ENCODE measurements at places on chromosomes 5 and 9.

GRCh38 chr5:111927191-111927590 lies 170.2 kb upstream of the NREP start:
- no peak for DNase-seq

- no peak for DNase-seq
Measured at GRCh38 chr9:86521977-86522376, 167.8 kb upstream of the TUT7 start.

DNA sequence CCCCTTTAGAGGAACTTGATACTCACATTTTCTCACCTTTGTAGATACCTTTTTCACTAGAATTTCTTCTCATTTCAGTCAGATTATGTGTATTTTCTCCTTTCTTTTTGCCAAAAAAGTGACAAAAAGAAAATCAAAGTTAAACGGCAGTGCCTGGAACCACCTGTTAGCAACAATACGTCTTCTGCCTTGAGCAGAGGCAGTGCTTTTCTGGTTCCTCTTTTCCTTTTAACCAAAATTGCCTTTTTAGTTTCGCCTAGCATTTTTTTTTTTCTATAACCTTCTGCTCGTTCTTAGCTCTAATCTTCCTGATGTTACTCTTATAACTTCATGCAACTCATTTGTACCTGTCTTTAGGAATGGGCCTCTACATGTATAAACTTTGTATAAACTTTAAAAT lies 26.1 kb downstream of the SMIM32 start:
- DNase-seq = no peak

- no peak for DNase-seq
Measured at GRCh38 chr5:95725071-95725820, 5.9 kb upstream of the RHOBTB3 start.

DNA sequence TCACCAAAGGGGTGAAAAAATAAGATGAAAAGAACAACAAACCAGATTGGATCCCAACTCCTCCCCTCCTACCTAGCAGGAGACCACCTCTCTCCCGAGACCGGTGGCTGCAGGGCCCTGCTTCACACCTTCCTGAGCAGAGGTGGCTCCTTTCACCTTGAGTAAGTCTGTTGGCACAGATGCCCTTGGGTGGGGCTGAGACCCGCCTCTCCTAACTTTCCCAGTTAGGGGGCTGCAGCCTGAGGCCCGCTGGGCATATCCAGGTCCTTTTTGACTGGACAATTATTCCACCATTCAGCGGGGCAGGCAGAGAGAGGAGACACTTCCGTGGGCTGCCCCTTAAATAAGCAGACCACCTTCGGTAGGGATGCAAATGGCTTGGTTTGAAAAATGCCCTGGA lies 1.3 kb downstream of the SLC25A48 start:
- DNase-seq = no peak

DNA sequence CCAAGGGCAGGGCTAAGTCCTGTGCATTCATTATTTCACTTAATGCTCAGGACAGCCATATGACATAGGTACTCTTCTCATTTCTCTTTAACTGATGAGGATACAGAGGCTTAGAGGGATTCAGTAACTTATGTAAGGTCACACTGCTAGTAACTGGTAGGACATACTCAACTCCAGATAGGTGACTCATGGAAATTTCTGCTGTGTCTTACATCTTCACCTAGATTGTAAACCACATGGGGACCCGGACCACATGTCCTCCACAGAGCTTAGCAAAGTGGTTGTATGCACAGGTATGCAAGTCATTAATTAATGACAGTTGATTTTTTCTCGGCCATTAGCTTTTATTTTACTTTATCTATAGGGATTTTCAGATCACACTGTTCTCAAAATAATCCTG lies 29.3 kb downstream of the SLC1A1 start:
- no peak for DNase-seq

DNA sequence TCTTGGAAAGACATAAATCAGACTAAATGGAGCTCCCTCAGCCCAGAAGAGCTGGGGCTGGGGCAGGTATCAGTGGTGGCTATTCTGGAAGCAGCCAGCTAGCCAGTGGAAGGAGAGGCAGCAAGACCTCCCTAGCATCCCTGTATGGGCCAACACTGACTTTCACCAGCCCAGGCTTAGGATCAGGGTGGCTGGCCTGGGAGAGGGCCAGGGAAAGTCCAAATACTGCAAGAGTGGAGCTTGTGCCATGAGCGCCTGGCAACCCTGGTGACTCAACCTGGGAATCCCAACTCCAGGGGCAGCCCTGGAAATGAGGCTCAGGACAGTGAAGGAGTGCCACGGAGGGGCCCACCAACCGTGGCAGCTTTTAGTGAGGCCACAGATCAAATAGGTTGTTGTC lies 7.6 kb upstream of the IRF1 start:
- no peak for DNase-seq

DNA sequence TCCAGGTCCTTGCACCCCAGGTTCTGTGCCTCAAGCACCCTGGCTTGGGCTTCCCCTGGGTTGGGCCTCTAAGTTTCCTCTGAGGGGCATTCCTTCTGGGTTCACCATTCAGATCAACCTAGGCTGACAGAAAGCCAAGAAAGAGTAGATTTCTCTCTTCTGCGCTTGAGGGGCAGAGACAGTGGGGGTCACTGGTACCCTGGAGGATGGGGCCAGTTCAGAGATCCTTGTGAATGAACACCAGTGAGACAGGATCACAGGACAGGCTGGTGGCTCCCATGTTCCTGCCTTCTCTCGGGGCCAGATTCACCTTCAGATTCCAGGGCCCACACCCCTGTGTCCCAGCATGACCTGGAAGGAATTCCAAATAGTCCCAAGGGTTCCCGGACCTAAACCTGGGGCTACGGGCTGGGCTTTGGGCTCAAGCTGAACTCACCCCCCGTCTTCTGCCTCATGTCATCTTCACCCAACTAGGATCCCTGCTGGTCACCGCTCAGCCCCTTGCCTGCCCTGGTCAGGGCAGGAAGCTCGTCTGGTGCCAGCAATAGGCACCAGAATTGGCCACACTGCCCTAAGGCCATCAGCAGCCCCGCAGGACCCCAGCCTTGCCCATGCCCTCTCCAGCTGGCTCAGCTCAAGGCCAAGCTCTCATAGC lies 91.8 kb upstream of the MVB12B start:
- no peak for DNase-seq

DNA sequence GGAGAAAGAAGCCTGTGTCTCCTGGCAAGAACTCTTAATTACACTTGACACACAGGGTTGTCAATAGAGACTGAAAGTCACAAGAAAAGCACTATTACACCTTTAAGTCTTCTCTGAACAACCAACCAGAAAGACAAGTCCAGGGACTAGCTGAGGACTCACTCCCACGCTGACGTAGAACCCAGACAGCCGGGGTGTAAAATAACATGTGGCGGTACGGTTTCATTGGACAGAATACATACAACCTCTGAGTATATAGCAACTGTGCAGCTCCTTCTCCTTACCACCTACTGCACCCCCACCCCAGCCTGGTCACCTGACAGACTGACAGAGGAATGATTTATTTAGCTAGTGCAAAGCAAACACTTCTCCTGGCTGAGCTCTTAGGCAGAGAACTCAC lies 103.4 kb upstream of the RASEF start:
- no peak for DNase-seq

GRCh38 chr5:143182901-143183820 lies 220.3 kb downstream of the NR3C1 start:
- DNase-seq = no peak

GRCh38 chr9:123795336-123795735 lies 134.6 kb downstream of the DENND1A start:
- no peak for DNase-seq

Measured in globus pallidus (tissue), 1 donor.